ENCODE measurements at places on chromosomes 7 and 10. TPM values are rescaled to one million over a fixed set of nuclear protein-coding genes. Genes with fewer than 3 reads are reported as not detected.

Gene POLR2J2
- total RNA-seq = 9.0 TPM

DNA sequence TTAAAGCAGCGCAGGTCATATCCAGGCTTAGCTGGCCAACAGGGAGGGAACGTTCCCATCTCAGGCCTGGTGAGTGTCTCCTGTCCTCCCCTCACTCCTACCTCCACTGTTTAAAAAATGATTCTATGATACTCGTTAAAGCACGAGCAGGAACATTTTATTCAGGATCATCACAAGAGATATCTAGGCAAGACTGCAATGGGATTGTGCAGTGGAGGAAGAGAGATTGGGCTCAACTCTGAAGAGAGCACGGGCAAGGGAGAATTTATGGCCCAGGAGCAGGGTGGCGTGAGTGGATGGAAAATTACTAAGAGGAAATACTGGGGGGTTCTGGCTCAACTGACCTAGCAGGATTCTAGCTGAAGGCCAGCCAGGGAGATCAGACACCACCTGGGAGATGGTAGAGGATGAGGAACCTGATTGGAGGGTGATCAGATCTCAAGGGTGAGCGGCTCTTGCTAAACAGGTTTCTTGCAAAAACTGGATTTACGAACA lies 9.0 kb upstream of the HSPB1 start:
- H3K4me3 ChIP-seq = no peak overlapping the region
- peaks cover 10% of the 10 kb centered on the region for H3K4me1 ChIP-seq
- no peak for DNase-seq
- no peaks in the 10 kb centered on the region for H3K36me3 ChIP-seq
- H3K27ac ChIP-seq = no peak overlapping the region

- no peak overlapping the region for H3K4me3 ChIP-seq
- H3K27me3 ChIP-seq = no peaks in the 10 kb centered on the region
- no peak for DNase-seq
- H3K4me1 ChIP-seq = no peaks in the 10 kb centered on the region
- no peaks in the 10 kb centered on the region for H3K36me3 ChIP-seq
Measured at GRCh38 chr7:51680594-51681399, 364.2 kb upstream of the COBL start.

GRCh38 chr7:826230-826917 lies 5.9 kb upstream of the SUN1 start:
- H3K27ac ChIP-seq = no peak overlapping the region
- no peak overlapping the region for H3K4me3 ChIP-seq
- peak; percentile 22 for DNase-seq
- peaks cover 17% of the 10 kb centered on the region for H3K4me1 ChIP-seq
- H3K36me3 ChIP-seq = no peaks in the 10 kb centered on the region

Gene ZPBP
- 0.22 TPM for total RNA-seq

- H3K4me1 ChIP-seq = peaks cover 5% of the 10 kb centered on the region
- no peak for DNase-seq
- no peak overlapping the region for H3K4me3 ChIP-seq
- H3K36me3 ChIP-seq = no peaks in the 10 kb centered on the region
- H3K27ac ChIP-seq = no peak overlapping the region
- peaks cover 9% of the 10 kb centered on the region for H3K27me3 ChIP-seq
Measured at GRCh38 chr10:110563132-110563531, 4.4 kb upstream of the SMC3 start.

Gene FAM24B
- 10.1 TPM for total RNA-seq

DNA sequence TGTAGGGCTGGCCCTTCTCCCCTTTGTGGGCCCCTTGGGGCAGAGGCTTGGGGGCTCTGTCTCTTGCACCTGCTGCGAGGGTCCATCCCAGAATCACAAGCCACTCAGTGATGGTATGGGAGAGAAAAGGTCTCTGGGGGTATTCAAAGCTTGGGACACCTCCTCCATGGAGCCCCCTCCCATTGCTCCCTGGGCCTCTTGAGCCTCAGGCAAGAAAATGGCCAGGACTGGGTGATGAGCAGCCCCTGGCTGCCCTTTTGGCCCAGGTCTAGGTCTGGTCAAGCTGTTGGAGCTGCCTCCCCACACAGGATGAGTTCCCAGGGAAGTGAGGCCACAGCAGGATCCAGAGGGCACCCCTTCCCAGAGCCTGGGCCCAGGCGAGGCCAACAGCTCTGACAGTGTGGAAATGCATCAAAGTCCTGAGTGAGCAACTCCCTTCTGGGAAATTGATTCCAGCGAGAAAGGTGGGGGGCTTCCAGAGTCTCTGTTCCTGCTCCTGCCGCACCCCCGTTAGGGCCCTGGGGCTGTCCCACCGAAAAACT lies 3.4 kb upstream of the MYL7 start:
- H3K4me3 ChIP-seq = no peak overlapping the region
- peaks cover 7% of the 10 kb centered on the region for H3K4me1 ChIP-seq
- no peak overlapping the region for H3K27ac ChIP-seq

DNA sequence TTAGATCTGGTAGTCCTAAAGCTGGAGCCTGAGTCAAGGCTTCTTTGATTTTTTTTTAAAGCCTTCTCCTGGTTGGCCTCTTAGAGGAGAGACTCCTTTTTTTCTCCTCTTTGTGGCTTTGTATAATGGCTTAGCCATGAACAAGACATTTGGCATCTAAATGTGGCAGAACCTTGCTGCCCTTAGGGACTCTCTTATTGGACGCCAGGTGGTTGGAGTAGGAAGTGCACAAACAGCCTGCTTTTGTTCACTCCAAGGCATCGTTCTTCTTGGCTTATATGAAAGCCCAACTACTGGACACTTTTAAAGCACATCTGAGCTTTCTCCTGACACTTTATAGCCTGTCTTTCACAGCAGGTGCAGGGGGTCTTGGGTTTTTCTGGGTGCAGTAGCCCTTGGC lies 25.0 kb downstream of the ZPBP start:
- H3K4me3 ChIP-seq = peak overlapping the region; percentile 47
- DNase-seq = no peak
- H3K27ac ChIP-seq = no peak overlapping the region
- H3K4me1 ChIP-seq = peaks cover 22% of the 10 kb centered on the region

DNA sequence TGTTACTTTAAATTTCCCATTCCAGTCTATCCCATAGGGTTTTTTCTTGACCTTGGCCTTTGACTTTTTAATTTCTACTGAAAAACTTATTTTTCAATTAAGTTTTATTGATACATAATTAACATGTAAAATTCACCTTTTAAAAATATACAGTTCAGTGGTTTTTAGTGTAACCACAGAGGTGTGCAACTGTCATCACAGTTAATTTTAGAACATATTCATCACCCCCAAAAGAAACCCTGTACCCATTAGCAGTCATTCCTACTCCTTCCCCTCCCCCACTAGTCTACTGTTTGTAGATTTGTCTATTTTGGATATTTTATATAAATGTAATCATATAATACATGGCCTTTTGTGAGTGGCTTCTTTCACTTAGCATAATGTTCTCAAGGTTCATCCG lies 96.5 kb upstream of the GJD4 start:
- no peak overlapping the region for H3K4me3 ChIP-seq
- no peak for DNase-seq
- H3K4me1 ChIP-seq = peaks cover 5% of the 10 kb centered on the region
- H3K36me3 ChIP-seq = peaks cover 12% of the 10 kb centered on the region
- H3K27me3 ChIP-seq = no peaks in the 10 kb centered on the region

DNA sequence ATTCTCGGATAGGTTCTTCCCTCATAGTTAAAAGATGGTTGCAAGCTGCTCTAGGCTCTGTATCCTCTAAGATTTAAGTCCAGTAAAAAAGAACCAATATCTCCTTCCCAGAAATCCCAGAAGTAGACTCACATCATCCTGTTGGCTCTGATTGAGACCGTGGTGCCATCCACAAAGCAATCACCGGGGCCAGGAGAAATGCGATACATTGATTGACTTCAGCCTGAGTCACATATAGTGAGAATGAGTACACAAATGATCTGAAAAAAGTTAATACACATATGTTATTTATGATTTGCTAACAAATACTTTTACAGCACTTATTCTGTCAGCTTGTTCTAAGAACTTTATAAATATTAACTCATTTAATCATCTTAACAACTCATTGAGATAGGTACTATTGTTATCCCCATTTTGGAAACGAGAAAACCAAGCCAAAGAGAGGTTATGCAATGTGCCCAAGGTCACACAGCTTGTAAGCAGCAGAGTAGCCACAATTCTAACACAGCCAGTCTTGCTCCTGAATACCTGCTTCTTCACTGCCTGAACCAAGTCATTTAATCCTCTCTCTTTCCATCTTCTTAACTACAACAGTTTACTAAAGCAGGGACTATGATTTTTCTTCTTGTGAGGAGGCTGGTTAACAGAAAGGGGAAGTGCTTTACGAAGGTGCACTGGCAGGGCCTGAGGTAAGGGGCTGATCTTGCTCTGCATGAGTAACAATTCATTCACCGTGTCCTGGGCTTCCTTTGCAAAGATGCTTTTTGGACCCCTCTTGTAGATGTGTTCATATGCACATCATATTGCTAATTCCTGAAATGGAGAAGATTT lies 177.0 kb downstream of the REEP3 start:
- no peak overlapping the region for H3K27ac ChIP-seq
- H3K4me1 ChIP-seq = no peaks in the 10 kb centered on the region
- H3K4me3 ChIP-seq = no peak overlapping the region
- no peaks in the 10 kb centered on the region for H3K27me3 ChIP-seq
- no peak for DNase-seq
- no peaks in the 10 kb centered on the region for H3K36me3 ChIP-seq

DNA sequence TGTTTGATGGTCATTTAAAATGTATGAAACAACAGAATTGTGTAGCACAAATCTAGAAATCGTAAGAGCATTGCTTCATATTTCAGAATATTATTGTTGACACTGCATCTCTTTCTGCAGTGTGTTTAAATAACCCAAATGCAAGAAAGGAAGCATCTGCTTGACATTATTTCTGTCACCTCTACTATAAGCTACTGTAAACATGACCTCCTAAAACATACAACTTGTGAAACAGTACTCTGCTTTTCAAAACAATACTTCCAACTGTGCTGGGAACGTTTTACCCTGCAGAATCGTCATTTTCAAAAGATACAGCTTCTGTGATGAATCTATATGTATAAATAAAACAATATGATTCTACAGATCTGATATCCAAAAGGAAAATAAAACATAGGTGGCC lies 82.0 kb downstream of the RNF133 start:
- no peak overlapping the region for H3K27ac ChIP-seq
- no peak for DNase-seq
- H3K4me1 ChIP-seq = no peaks in the 10 kb centered on the region
- H3K36me3 ChIP-seq = no peaks in the 10 kb centered on the region
- no peaks in the 10 kb centered on the region for H3K27me3 ChIP-seq

DNA sequence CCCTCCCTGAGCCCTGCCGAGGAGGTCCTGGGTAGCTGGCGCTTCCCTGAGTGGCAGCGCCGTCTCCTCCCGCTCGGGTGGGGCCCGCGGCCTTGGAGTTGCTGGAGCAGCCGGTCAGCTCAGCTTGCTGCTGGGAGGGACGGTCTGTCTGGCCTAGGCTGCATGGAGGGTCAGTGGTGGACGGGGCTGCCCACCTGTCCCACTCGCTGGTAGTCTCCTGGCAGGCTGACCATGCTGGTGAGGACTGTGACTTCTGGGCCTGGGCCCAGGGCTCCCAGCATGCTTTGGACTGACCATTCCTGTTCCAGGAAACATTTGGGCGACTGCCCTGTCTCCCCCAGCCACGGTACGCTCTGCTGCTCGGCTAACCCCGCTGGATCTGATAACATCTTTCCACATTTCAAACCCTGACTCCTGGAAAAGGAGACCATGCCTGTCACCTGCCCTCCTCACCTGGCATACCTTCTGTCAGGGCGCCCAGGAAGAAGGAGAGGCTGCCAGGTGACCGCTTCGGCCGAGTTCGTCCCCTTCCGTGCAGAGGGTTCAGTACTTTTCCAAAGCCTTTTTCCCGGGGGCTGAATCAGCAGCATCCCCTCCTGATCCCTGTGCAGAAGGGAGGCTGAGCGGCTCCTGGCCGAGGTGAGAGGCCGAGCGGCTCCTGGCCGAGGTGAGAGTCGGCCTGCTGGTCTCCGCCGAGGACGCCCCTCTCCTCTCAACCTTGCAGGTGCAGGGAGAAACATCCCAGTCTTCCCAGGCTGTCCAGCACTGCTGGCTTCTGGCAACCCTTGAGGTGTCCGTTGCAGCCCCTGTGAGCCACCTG lies 43.4 kb downstream of the FAM20C start:
- DNase-seq = no peak
- H3K4me1 ChIP-seq = no peaks in the 10 kb centered on the region
- H3K27me3 ChIP-seq = no peaks in the 10 kb centered on the region

GRCh38 chr10:101287997-101288635 lies 58.9 kb upstream of the LBX1 start:
- H3K27ac ChIP-seq = no peak overlapping the region
- no peaks in the 10 kb centered on the region for H3K36me3 ChIP-seq
- DNase-seq = no peak
- peaks cover 71% of the 10 kb centered on the region for H3K27me3 ChIP-seq
- H3K4me1 ChIP-seq = peaks cover 14% of the 10 kb centered on the region
- no peak overlapping the region for H3K4me3 ChIP-seq

Gene SH2D4B
- 0.13 TPM for total RNA-seq

Gene KCND2
- total RNA-seq = not detected

Gene HGF
- total RNA-seq = not detected

Gene LRRC18
- not detected for total RNA-seq

DNA sequence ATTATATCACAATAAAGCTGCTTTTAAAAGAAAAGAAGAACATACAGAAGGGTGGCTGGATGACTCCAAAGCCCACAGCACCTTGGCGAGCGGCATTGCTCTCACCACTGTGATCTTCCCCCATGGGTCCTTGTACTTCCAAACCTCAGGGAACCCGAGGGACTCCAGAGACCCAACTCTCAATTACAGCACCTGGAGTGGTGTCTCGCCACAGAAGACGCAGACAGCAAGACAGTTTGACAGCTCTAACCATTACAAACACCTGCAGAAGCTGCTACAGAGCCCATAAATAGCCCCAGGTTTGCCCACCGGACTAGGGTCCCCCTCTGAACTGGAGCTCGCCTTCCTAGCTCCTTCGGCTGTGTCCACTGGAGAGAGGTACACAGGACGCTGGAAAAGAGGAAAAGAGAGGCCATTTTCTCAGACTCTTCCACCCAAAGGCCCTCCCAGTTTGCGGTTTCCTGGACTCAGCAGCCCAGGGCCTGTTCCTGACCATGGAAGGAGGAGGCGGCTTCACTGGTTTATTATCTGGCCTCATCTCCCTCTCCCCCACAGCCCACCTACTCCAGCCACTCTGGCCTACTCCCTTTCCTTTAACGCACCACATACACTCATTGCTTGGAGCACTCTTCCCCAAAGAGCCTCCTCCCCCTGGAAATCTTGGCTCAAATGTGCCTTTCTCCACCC lies 1.9 kb downstream of the PIK3AP1 start:
- peaks cover 9% of the 10 kb centered on the region for H3K4me1 ChIP-seq
- no peaks in the 10 kb centered on the region for H3K36me3 ChIP-seq
- no peak overlapping the region for H3K4me3 ChIP-seq
- DNase-seq = no peak

Gene SHH
- total RNA-seq = not detected

DNA sequence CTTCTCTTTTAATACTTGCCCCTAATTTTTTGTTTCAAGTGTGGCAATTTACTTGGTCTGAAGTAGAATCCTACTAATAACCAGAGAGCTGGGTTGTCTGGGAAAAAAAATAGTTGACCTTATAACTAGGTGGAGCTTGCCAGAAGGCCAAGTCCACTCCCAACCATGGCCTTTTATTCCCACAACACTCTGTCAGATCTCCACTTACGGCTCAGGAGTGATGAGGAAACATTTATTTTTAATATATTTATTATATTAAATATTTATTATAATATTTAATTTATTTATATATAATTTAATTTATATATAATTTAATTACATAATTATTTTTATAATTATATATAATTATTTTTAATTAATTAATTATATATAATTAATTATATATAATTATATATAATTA lies 58.8 kb downstream of the TSPAN12 start:
- no peaks in the 10 kb centered on the region for H3K36me3 ChIP-seq
- H3K27ac ChIP-seq = no peak overlapping the region
- no peak for DNase-seq
- H3K4me1 ChIP-seq = no peaks in the 10 kb centered on the region
- H3K4me3 ChIP-seq = no peak overlapping the region

Measured in CD8-positive, alpha-beta memory T cell (primary cell).